RCC 7860 (cell line): ENCODE measurements at places on chromosomes 6 and 20.
A peak's percentile ranks its signal among the peaks of the same experiment; 100 is the strongest.

DNA sequence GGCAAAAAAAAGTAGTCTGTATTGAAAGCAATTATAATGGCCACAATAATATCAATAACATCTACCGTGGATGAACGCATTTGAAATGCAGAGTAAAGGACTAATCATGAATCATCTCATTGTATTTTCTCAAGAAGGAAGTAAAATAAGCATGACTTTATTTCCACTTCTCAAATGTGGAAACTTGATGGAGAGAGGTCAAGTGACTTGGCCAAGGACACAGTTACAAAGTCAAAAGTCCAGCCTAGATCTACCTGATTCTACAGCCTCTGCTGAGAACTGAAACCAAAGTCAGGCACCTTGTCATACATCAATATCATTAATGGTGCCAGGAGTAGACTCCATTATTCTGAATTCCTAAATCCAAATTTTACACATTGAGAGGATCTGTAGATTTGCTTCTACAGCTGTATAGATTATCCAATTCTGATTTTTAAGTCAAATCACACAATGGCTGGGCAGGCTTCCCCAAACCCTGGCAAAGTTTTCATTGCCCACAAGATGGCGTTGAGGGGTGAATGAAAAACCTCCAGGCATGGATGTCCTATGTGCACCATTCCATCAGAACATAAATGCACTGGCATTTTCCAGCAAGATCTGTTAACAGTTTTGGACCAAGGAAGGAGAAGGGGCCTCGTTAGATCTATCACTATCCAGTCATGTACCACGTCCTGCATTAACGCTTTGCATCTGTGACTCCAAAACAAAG, 423.1 kb downstream of the MAFB start:
- DNase-seq, result no peak

GRCh38 chr6:167455371-167455770, 130.5 kb downstream of the TTLL2 start:
- no peak for DNase-seq

- no peak for DNase-seq
Measured at GRCh38 chr6:37155394-37156312, 14.3 kb upstream of the PIM1 start.

- DNase-seq, result no peak
Measured at GRCh38 chr20:56369179-56369578, 10.4 kb downstream of the FAM210B start.

DNA sequence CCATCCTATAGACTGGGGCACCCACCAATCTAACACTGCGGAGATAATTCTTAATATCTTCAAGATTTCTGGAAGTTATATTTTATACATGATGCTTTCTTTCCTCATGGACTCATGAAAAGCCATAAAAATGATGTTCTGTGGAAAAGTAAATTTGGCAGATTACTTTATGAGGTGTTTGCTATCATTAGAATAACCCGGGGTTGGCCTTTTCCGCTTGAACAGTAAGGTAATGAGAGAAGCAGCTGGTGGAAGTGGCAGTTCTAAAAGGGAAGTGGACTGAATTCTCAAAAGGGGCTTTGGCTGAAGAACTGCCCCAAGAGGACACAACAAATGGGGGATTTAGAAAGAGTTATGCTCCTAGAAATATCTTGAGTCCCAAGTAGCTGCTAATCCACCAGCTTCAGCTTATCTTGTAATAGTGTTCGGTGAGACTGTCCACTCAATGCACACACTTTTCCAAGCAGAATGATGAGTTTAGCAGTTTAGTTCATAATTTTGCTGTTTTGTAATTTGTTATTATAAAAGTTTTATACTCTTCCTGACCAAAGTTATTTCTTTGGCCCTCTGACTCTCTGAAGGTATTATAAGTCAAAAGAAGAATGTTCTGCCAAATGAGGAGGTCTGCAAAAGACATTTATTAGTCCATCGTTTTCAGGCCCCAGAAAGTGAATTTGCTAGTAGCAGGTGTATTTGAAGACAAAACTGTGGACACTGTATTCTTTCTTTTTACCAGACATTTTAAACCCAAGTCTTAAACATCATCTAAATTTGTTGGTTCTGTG, 2.9 kb downstream of the ISM1 start:
- DNase-seq, result no peak

DNA sequence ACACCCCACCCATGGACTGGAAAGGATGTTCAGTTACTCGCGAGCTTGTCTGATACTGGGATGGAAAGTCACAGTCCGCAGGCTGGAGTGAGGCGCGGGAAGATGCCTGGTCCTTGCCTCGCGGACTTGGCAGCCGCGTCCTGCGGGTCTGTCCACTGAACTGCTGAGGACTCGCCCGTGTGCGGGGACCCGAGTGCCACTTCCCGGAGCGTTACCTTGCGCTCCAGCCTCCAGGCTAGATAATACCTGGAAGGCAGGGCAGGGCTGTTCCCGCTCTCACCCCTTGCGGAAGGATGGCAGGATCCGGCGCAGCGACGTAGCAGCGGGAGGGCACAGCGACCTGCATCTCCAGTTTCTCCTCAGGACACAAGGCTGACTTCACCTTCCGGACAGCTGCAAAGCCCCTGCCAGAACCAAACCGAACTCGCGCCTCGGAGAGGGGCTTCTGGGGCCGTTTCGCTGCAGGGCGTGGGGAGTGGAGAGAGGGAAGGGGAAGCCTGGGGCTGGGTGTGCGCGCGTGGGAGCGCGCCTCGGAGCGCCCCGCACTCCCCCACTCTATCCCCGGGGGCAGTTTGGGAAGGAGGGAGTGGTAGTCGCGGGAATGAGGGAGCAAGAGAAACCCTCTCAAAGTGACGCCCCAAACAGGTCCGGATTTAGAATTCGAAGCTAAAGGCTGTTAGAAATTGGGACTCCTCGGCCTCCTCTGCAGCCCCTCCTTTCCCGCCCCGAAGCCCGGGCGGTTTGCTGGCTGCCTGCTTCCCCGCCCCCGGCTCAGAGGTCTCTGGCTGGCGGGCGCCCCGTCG, at the start of gene KCNQ5:
KCNQ5 (plus strand) TSS at position 774 of the 803 bp plus-strand sequence.
- DNase-seq, result no peak

- peak; percentile 59 for DNase-seq
Measured at GRCh38 chr6:52663120-52663935, 7.6 kb upstream of the TMEM14A start.

DNA sequence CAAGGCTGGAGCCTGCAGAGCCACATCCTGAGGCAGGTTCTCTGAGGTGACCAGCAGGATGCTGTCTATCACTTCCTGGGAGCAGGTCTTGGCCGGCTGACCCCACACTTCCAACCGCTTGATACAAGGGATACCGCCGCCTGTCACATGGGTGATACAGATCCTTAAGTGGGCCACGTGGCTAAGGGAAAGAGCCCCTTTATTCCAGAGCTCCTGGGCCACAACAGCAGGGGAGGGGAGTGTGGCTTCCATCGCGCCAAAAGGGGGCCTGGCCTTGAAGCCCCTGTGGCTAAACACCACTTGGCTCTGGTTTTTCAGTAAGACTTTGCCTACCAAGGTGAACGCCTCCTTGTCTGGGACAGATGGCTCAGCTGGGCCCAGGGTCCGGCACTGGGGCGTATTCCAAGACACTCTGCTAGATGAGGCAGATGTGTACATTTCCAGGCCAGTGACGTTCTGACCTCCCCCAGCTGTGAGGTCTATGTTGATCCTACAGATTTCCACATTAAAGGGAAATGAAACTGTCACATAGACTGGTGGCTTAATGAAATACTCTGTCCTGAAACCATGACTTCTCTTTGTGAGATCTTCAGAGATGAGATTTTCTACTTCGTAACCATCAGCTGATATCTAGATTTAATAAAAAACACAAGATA, 37.6 kb upstream of the AVP start:
- no peak for DNase-seq

GRCh38 chr6:119255492-119255891, 94.1 kb downstream of the MAN1A1 start:
- no peak for DNase-seq

- DNase-seq, result no peak
Measured at GRCh38 chr6:115901896-115902295, 158.8 kb downstream of the FRK start.

DNA sequence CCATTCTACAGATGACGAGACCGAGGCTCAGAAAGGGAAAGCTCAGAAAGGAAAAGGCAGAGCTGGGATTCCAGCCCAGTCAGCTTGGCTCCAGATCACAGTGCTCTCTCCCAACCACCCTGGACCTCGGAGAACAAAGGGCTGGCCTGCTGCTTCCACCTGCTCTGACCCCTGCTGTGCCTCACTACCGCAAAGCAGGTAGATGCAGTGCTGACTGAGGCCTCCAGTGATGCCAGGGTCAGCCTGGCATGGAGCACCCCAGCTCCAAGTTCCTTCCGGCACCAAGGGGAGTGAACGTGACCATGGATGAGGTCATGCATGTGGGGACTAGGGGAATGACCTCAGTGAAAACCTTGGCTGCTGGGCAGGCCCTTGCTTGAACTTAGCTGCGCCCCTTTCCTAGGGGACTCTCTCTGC, 20.7 kb upstream of the TLDC2 start:
- no peak for DNase-seq

GRCh38 chr6:155452576-155452975, 3.1 kb downstream of the NOX3 start:
- no peak for DNase-seq

- no peak for DNase-seq
Measured at GRCh38 chr6:39260953-39261352, 31.7 kb upstream of the KCNK5 start.

DNA sequence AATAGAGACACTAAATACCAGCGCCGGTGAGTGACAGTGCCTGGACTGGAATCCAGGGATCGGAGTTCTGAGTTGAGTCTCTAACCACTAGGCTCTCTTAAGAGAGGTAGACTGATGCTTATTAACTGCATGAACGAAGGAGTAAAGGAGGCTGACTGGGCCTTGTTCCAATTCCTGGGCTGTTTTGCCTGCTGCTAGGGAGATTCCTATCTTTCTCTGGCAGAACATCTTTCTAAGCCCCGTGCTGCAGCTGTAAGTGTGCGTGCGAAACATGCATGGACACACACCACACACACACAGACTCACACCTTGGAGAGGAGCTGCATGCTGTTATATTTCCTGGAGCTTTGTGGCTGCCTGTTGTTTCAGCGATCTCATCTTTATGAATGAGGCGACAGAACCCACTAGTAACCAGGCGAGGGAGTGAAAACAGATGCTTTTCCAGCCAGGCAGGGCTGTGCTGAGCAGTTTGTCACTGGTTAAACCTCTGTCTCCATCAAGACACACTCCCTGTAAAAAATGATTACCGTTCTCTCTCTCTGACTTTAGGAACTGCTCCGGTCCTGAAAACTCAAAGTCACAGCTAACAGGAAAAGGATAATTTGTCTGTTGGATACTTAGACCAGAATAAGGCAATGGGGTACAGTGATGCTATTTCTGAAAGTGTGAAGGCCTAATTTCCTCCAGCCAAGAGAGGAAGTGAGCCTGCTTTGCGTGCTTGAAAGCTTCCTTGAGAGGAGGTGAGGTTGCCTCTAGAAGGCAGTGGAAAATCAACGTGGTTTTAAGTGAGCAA, 157.4 kb upstream of the ZNF217 start:
- DNase-seq, result peak; percentile 67

GRCh38 chr6:161918109-161918531, 644.3 kb upstream of the AGPAT4 start:
- DNase-seq, result no peak

- no peak for DNase-seq
Measured at GRCh38 chr20:21151791-21152190, 25.9 kb downstream of the KIZ start.

- DNase-seq, result peak; percentile 74
Measured at GRCh38 chr20:50680105-50680960, 11.0 kb downstream of the RIPOR3 start.

- DNase-seq, result no peak
Measured at GRCh38 chr6:104404377-104404776, 455.3 kb downstream of the HACE1 start.

DNA sequence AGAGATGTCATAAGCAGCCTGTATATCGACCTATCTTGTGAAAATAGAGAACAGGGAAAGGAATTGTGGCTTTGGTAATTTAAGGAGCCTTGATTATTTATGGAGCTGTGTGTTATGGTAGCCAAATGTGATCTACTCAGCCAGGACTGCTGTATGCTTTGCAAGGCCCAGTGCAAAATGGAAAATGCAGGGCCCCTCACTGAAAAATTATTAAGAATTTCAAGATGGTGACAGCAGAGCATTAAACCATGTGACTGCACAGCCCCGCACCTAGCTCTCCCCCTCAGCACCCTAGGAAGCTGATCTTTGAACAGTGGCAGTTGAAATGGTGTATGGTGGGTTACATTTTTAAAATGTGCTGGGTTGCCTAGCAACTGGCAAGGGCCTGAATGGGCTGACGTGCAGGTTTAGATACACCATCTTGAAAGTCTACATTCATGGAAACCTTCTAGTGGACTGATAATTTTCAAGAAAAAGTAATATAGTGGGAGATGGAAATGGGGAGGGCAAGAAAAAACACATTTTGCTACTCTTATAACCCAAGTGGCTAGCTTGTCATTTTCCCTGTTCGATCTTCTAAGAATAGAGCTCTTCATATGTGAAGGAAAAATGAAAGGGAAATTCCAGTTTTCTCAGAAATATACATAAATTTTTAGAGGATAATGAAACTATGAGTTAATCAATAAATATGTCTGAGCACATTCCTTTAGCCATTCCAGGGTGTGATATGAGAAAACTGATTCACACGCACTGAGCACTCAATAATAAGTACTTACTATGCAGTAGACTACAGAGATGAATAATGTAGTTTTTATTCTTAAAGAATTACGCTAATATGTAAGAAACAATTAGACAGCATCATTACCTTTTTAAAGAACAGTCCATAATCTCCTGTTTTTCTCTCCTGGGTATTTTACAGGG, 208.0 kb downstream of the ARHGAP18 start:
- DNase-seq, result no peak

DNA sequence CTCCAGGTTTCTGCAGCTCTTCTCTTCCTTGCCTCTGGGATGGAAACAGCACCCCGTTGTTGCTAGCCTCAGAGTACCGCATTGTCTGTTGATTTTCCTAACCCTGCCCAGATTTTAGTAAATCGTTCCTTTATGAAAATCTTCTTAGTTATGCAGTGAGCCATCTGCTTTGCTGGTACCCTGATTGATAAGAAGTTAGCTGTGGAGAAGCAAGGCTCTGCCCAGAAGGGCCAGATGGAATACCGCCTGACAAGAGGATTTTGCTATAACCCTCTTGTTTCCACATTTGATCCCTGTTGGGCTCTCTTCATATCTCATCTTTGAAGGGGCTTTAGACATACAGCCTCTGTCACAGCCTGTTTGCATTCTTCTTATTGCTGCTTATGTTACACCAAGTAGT, 229.0 kb downstream of the CDKAL1 start:
- no peak for DNase-seq

GRCh38 chr6:16725145-16725864, 36.0 kb downstream of the ATXN1 start:
- DNase-seq, result no peak

- no peak for DNase-seq
Measured at GRCh38 chr20:17943343-17943742, 25.3 kb downstream of the SNX5 start.

DNA sequence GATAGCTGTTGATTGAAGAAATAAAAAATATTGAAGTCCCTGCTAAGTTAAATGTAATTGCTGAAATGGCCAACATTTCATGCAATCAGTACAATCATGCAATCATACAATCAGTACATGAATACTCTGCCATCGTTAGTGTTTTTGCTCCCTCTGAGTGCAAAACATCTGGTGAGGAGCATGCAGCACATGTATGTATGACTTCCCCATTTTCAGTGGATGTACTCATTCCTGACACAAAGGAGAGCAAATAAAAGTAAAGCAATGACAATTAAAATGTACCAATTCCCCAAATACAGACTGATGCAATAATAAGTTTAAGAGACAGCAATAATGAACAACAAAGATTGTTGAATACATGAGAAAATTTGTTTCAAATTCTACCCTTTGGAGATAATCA, 140.7 kb downstream of the PLCB1 start:
- no peak for DNase-seq
